ENCODE measurements at places on chromosomes 5 and 9. TPM values are rescaled to one million over a fixed set of nuclear protein-coding genes. Genes with fewer than 3 reads are reported as not detected.

Gene GKAP1
- total RNA-seq, result 2.6 TPM

Gene MAPK9
- total RNA-seq, result 27.6 TPM

Gene PAXX
- 13.7 TPM for total RNA-seq

Gene CA9
- total RNA-seq, result 0.26 TPM

Gene SCGB3A2
- not detected for total RNA-seq

Gene FRMPD1
- total RNA-seq, result not detected

Gene ARAP3
- 2.6 TPM for total RNA-seq

Gene FSTL4
- total RNA-seq, result not detected

Gene FAM78A
- total RNA-seq, result 0.33 TPM

Gene AQP7
- total RNA-seq, result 0.26 TPM

Gene NEUROG1
- not detected for total RNA-seq

Gene NRARP
- not detected for total RNA-seq

Gene ADRA1B
- total RNA-seq, result 0.26 TPM

Gene NDUFS4
- total RNA-seq, result 147 TPM

All from fibroblast of lung (primary cell).